ENCODE measurements at places on chromosomes 11 and 22. TPM values are rescaled to one million over a fixed set of nuclear protein-coding genes. Genes with fewer than 3 reads are reported as not detected.
A peak's percentile ranks its signal among the peaks of the same experiment; 100 is the strongest.

- peak; percentile 78 for DNase-seq
Observed at GRCh38 chr11:86740628-86741483, 59.5 kb upstream of the PRSS23 start.

GRCh38 chr11:27485930-27486773 is 13.6 kb upstream of the LGR4 start:
- no peak for DNase-seq

GRCh38 chr11:71420455-71421241 is 27.5 kb downstream of the DHCR7 start:
- no peak for DNase-seq

- peak; percentile 68 for DNase-seq
Observed at GRCh38 chr22:19868773-19869471, 14.2 kb upstream of the GNB1L start.

GRCh38 chr22:28477556-28477955 is 202.1 kb downstream of the TTC28 start:
- DNase-seq, result no peak

KCNA4 gene
- total RNA-seq, result 0.32 TPM

VPREB1 gene
- not detected for total RNA-seq

CDC42BPG gene
- 0.38 TPM for total RNA-seq

MUC2 gene
- total RNA-seq, result not detected
